ENCODE measurements at places on chromosomes 5 and 9.
A peak's percentile ranks its signal among the peaks of the same experiment; 100 is the strongest.

DNA sequence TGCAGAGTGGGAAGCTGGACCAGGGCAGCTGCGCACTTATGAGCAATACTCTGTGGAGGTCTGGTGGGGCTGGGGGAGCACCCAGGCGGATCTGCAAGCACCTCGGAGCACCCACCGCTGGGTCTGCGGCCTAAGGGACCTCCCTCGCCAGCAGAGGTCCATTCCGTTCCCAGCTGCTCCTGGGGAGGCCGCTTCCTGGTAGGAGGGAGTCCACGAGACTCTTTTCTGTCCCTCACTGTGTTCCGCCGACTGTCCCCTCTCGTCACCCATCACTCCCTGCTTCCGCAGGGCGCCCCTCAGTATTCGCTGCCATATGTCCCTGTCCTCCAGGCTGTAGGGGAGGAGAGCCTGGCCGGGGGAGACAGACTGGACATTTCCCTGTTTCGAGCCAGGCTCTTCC lies 45.5 kb downstream of the NDST1 start:
- no peak for DNase-seq

DNA sequence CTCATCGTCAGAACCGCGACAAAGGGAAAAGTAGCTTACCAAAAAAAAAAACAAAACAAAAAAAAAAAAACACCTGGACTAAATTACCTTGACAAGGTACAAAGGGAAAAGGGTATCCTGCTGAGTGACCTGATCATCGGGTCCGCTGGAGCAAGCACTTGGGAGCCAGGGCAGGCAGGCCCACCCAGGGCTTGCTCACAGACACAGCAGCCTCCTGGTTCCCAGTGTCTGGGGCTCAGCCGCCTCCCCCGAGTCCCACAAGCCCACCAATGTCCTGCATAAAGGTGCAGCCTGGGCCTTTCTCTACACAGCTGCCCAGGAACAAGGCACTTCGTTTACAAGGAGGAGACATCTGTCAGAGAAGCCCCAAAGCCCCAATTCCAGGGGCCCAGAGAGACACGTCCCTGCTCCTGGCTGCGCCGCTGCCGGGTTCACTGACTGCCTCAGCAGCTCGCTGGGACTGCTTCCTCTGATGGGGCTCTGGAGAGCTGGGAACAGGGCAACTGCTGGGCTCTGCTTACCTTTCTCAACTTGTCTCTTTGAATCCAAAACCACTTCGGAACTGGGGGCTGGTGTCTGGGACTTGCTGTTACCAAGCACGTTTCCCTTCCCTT lies 63.4 kb downstream of the GOLM1 start:
- no peak for DNase-seq

DNA sequence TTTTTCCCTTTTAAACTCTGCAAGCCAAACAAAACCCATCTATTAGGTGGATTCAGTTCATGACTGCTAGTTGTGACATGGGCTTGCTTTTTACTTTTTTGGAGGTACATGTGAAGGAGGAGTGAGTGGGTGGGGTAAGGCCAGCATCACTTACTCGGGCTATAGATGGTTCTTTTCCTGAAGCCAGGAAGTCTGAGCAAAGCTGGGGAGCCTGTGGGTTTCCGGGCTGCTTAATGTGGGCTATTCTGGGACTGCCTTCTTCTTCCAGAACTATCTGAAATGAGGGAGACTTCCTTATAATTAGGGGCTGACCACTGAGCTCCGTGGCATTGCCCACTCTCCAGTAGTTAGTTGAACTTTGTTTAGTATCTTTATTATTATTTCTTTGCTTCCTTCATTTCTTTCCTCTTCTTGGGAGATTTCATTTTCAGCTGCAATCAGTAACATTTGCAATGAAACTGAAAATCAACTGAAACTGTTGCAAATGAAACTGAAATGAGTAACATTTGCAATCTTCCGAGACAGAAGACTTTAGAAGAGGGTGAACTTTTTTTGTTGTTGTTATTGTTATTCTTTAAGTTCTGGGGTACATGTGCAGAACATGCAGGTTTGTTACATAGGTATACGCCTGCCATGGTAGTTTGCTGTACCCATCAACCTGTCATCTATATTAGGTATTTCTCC lies 204.9 kb downstream of the LRRC70 start:
- no peak for DNase-seq

- DNase-seq, result no peak
These were observed 1548.6 kb downstream of the EFNA5 start for GRCh38 chr5:106121972-106122605.

GRCh38 chr5:147712019-147712418 lies 70.5 kb downstream of the JAKMIP2 start:
- DNase-seq, result no peak

DNA sequence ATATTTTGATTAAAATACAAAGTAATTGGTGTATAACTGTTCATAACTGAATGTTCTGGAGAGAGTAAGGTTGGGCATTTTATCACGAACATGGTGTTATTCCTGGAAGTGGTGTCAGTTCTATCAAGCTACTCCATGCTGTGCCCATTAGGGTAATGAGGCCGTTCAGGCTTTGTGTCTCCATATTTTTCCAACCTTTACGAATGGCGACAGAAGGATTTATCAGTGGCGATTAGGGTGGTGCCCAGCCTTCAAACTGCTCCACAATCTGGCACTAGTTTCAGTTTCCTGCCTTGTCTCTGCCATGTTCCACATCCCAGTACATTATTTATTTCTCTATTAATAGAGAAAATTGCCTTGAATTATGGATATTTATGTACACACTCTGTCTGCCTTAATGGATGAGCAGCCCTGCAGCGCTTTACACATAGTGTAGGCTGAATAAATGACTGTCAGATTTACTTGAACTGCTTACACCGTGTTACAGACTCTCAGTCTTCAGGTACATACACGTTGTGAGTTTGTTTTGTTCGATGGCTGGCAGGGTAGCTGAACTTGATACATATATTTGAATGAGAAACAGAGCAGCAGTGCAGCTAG lies 23.9 kb upstream of the TMC1 start:
- no peak for DNase-seq

DNA sequence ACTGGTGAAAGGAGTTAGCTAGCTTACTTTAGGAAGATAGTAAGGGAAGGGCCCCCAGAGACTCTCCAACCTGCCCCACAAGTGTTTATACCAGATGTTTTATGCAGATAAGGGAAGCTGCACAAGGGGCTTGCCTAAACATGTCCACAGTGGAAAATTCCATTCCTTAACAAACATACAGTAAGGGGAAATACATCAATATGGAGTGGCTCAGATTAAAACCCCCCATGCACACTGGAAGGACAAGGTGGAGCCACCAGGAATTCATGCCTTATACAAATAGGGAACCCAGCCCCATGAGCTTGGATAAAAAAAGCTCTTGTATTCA lies 106.3 kb upstream of the GPBP1 start:
- DNase-seq, result no peak

GRCh38 chr5:63401436-63402046 lies 560.7 kb downstream of the HTR1A start:
- peak; percentile 11 for DNase-seq

DNA sequence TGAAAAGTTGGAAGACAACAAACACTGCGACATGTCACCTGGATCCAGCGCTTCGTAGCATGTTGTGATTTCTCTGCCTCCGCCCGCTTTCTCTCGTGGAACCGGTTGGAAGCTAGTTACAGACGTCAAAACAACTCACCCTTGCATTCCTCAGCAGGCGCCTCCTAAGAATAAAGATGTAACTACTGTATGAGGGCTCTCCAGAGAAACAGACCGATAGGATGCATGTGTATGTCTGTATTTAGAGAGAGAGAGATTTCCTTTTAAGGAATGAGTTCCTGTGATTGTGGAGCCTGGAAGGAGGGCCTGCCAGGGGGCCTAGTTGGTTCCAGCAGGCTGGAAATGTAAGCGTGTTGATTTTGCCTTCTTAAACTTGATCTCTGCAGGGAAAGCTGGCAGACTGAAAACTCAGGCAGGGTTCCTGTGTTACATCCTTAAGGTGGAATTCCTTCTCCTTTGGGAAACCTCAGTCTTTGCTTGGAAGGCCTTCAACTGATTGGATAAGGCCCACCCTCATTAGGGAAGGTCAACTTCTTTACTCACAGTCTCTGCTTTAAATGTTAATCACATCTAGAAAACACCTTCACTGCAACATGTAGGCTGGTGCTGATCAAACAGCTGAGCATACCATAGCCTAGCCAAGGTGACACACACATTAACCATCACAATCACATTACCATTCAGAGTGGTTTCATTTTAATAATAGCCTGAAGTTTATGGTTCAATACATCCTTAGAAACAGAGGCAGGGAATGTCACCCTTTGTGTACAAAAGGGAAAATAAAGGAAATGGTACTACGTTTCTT lies 163.8 kb downstream of the SYK start:
- no peak for DNase-seq

- DNase-seq, result no peak
These were observed 296.3 kb upstream of the SMARCA2 start for GRCh38 chr9:1718836-1719235.

DNA sequence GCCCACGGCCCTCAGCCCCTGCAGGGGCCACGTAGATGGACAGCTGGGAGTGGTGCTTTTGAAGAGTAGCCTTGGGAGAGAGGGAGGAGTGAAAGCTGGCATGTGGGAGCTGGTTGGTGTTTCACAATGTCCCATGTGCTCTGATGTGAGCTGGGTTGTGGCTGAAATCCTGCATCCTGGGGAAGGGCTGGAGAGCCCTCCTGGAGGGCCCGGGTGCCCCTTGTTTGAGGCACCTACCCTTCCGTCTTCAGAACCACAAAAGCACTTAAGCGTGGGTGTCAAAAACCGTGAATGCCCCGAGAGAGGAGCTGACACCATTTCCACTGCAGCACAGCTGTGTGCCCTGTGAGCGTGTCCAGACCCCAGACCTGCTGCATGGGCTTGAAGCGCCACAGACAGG lies 199.1 kb upstream of the ZNF618 start:
- DNase-seq, result no peak

- no peak for DNase-seq
These were observed 11.1 kb downstream of the GM2A start for GRCh38 chr5:151264113-151264512.

DNA sequence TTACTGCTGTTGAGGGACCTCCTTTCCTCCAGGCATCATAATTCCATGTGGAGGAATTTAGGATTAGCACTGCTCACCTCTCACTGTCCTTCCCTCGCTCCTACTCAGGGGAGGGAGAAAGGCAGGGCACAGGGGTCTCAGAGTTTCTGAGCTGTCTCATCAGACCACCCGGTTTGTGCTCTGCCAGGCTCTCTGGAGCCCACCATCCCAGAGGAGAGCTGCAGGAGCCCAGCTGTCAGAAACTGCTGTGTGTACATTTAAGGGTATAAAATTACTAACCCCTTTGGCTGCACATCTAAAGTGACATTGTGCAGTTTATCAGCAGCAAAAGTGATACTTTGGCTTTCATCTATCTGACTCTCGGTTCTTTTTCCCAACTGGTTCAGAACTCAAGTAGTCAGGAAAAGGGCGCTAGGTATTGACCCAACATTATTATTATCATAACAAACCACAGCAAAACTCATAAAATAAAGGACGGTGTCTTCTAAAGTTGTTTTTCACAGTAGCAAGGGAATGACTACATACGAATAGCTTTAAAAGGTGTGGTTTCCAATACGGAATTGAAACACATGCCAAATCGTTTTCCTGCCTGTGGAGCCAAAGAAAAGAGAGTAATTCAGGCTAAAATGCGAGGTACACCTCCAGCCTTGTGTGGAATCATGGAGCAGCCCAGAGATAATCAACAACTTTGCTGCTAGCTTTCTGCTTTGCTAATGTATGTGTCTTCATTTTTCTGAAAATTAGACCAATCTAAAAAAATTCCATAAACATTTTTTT lies 348.1 kb downstream of the TMEM167A start:
- no peak for DNase-seq

DNA sequence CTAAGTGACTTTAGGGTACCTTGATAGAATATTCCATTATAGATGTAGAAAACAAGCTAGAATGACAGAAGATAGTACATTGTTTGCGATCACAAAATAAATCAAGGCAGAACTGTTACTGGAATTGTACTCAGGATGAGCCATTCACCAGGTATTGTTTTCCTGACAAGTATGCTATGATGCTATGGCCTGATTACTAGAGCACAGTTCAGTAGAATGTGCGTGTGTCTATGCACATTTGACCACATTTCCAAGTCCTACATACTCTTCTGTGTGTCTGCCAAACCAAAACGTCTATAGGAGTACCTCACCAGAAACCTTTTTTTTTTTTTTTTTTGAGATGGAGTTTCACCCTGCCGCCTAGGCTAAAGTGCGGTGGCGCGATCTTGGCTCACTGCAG lies 43.3 kb upstream of the CDC42SE2 start:
- DNase-seq, result no peak

DNA sequence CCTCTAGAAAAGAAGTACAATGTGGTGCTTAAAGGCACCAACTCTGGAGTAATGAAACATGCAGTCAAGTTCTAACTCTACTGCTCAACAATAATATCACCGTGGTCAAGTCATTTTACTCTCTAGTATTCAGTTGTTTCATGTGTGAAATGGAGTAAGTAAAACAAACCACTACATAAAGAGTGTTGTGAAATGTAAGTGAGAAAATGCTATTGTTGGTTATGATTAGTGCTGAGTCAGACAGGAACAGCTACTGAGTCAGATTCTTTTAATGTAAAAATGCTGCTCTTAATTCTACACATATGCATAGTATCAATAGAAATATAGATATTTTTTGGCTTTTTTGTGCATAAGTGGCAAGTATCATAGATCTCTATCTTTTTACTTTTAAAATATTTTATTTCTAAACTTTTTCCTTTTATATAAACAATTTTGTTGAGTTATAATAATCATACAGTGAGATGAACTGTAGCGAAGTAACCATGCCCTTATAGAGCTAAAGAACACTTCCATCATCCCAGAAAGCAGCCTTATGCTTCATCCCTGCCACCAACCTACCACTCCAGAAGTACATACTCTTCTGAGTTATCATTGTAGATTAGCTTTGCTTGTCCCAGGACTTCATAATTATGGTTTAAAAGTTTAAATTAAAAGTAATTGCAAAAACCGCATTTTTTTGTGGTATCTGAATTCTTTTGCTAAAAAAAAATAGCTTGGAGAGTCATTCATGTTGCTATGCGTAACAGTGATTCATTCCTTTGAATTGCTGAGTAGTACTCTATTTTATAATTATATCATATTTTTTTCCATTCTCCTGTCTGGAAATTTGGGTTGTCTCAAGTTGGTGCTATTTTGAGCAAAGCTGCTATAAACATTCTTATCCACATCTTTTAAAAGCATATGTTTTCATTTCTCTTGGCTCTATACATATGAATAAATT lies 548.2 kb upstream of the CLINT1 start:
- DNase-seq, result no peak
